ENCODE measurements at places on chromosomes 13 and 19. TPM values are rescaled to one million over a fixed set of nuclear protein-coding genes. Genes with fewer than 3 reads are reported as not detected.

The EHD2 gene
- 31.0 TPM for polyA plus RNA-seq

The MED29 gene
- polyA plus RNA-seq = 41.9 TPM

The EBI3 gene
- 0.47 TPM for polyA plus RNA-seq

The RDH13 gene
- polyA plus RNA-seq = 19.8 TPM

The TPTE2 gene
- polyA plus RNA-seq = 0.44 TPM

The CBLC gene
- 7.4 TPM for polyA plus RNA-seq

The B3GNT8 gene
- 6.5 TPM for polyA plus RNA-seq

The ZNF222 gene
- polyA plus RNA-seq = 12.3 TPM

The KIR2DL4 gene
- not detected for polyA plus RNA-seq

The CLDND2 gene
- 1.9 TPM for polyA plus RNA-seq

The KLK12 gene
- 0.06 TPM for polyA plus RNA-seq

The KLK11 gene
- polyA plus RNA-seq = 0.28 TPM

The CALR3 gene
- not detected for polyA plus RNA-seq

The GGN gene
- 0.51 TPM for polyA plus RNA-seq

The ZNF726 gene
- polyA plus RNA-seq = 13.9 TPM

The LILRA1 gene
- polyA plus RNA-seq = 0.36 TPM

The CDX2 gene
- not detected for polyA plus RNA-seq

The PTPRH gene
- 0.49 TPM for polyA plus RNA-seq

The RABAC1 gene
- 63.2 TPM for polyA plus RNA-seq

The ZBTB32 gene
- polyA plus RNA-seq = 0.37 TPM

The C19orf85 gene
- not detected for polyA plus RNA-seq

The DCT gene
- 0.27 TPM for polyA plus RNA-seq

The ATP4B gene
- polyA plus RNA-seq = 0.90 TPM

The ZNF433 gene
- polyA plus RNA-seq = 21.3 TPM

All from right renal pelvis (tissue), 4 donors.